ENCODE measurements at places on chromosomes 11 and 22.

DNA sequence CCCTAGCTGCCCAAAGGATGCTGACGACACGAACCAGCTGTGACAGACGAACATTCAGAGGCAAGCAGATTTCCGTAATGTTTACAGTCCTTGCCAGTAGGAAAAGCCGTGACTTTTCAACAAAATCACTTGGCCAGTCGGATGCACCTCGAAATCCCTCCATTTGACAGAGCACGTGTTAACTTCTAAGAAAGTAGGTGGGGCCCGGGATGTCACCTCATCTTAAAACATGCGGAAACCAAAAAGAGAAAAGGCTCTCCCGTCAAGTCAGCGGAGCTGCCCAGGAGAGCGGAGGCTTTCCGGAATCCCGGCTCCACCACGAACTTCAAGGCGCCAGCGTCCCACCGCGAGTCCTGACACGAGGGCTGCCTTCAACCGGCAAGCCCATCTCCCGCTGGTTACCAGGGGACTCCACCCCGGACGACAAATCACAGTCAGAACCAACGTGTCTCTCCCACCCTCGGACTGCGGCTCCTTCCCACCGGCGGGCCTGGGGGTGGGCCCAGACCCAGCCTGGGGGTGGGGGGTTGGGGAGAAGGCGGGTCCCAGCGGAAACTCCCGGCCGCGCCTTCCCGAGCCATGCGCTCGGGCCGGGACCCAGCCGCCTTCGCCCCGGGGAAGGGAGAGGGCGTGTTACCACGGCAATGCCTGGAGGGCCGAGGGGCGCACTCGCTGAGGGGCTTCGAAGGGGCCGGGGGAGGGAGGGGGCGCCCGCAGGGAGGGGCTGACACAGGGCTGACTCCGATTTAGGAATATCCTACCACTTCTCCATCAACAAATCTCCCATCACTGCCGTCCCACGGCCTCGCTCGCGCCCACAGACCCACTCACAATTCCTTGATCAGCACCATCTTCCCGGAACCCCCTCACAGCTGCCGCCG is 475 bp downstream of the PITPNB start:
- DNase-seq = no peak

GRCh38 chr11:66035653-66036333 is 9.5 kb upstream of the CATSPER1 start:
- DNase-seq = no peak

DNA sequence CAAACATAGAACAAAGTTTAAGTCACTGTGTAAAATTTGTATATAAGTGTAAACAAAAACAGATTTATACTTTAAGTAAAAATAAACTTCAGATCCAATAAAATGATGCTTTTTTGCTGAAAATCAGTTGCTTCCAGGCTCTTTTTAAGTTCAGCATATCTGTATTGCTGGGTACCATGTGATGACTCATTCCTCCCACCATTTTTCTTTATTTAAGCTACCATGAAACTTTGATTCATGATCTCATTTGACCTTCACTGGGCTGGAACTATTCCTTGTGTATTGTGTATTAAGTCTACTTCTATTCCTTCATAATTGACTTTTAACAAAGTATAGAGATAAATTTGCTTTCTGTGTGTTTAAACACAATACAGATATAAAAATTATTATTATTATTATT is 46.3 kb upstream of the RRM1 start:
- no peak for DNase-seq

DNA sequence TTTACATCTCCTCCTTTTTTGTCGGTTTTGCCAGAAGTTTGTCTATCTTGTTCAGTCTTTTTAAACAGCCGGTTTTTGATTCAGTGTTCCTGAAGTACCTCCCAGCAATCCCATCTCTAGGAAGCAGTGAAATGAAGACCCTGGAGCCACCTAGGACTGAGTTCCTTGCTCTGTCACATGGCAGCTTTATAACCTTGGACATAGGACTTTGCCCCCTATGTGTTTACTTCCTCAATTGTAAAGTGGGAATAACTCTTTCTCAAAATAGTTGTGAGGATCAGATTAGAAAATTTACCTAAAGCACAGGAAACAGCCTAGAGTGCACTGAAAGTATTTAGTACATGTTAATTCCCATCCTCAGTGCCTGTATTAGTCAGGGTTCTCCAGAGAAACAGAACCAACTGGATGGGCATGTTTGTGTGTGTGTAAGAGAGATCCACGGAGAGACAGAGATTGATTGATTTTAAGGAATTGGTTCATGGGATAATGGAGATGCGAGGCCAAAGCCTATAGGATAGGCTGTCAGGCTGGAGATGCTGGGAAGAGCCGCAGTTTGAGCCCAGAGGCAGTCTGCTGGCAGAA is 20.0 kb downstream of the FAM83F start:
- DNase-seq = no peak

GRCh38 chr11:83471831-83472727 is 185.9 kb upstream of the CCDC90B start:
- no peak for DNase-seq

DNA sequence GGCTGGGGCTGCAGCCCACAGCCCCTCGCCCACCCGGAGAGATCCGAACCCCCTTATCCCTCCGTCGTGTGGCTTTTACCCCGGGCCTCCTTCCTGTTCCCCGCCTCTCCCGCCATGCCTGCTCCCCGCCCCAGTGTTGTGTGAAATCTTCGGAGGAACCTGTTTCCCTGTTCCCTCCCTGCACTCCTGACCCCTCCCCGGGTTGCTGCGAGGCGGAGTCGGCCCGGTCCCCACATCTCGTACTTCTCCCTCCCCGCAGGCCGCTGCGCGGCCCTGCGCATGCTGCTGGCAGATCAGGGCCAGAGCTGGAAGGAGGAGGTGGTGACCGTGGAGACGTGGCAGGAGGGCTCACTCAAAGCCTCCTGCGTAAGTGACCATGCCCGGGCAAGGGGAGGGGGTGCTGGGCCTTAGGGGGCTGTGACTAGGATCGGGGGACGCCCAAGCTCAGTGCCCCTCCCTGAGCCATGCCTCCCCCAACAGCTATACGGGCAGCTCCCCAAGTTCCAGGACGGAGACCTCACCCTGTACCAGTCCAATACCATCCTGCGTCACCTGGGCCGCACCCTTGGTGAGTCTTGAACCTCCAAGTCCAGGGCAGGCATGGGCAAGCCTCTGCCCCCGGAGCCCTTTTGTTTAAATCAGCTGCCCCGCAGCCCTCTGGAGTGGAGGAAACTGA is 731 bp downstream of the GSTP1 start:
- DNase-seq = no peak

- no peak for DNase-seq
These were observed 21.9 kb upstream of the LYVE1 start for GRCh38 chr11:10590218-10590915.

DNA sequence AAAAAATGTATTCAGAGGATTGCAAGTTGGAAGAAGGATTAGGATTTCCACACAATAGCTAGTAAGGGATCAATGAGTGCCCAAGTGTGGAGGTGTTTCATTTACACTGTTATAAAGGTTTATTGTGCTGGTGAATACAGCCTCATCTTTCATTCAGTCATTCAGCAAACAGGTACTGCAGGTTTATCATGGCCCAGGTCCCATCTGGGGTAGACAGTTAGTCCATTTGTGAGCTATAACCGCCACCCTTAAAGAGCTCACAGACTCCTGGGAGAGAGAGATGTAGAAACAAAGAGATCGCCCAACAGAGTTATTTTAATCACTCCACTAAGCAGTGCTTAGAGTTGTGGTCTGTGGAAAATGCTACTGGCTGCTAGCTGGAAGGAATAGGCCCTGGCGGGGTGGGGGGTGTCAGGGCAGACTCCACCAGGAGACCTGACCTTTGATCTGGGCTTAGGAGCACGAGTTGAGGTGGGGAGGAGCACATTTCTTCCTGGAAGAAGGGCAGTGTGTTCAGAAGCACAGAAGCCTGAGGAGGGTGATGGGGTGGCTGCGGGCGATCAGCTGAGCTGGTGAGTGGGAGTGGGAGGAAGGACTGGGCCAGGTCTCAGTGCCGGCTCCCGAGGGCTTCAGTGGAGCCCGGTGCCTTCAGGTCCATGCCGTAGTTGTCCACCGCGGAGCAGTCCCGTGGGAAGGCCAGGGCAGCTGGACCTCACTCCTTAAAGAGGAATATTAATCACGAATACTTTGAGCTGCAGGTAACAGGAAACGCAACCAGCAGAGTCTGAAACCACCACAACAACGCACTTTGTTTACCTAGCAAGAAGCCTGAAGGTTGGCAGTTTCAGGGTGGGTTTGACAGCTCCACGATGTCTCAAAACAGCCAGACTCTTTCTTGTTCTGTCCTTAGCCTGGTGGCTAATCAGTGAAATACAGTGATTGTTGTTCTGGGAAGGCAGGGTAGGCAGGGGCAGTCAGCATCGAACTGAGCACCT is 11.2 kb downstream of the TOM1 start:
- DNase-seq = no peak

DNA sequence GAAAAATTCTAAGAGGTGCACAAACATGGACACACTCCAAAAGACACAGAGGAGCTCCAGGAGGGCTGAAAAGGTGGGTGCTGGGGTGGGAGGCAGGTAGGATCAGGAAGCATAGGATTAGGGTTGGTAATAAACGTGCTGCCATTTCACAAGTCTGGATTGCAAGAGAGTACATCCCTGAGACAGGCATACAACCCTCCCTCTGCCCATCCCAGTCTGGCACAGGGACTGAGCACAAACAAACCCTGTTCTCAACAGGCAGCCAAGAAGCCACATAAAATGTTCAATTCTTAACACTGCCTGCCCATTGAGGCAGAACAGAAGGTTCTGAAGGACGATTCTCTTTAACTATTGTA is 18.5 kb downstream of the SLC35F2 start:
- DNase-seq = no peak

- DNase-seq = no peak
These were observed 1888.4 kb downstream of the LRRC4C start for GRCh38 chr11:39571081-39571480.

- DNase-seq = no peak
These were observed 681.4 kb upstream of the TENM4 start for GRCh38 chr11:80122211-80122610.

DNA sequence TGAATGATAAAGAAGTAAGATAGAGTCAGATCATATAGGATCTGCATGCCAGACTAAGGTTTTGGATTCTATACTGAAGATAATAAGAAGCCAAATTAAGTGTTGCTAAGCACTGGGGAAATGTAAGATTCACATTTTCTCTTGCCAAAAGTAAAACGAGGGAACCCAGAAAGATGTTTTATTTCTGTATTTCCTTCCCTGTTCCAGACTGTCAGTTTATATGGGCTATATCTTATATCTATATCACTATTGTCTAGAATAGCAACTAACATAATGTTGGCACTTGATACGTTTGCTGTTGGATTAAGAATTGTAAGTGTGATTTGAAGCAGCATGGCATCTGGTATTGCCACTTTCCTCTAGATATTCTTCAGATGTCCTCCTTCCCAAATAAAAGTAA is 8.3 kb downstream of the OR52E6 start:
- no peak for DNase-seq

Measured in pulmonary artery endothelial cell (primary cell).